Germinal center (tissue), 1 donor: ENCODE measurements at places on chromosomes 3 and 15.

DNA sequence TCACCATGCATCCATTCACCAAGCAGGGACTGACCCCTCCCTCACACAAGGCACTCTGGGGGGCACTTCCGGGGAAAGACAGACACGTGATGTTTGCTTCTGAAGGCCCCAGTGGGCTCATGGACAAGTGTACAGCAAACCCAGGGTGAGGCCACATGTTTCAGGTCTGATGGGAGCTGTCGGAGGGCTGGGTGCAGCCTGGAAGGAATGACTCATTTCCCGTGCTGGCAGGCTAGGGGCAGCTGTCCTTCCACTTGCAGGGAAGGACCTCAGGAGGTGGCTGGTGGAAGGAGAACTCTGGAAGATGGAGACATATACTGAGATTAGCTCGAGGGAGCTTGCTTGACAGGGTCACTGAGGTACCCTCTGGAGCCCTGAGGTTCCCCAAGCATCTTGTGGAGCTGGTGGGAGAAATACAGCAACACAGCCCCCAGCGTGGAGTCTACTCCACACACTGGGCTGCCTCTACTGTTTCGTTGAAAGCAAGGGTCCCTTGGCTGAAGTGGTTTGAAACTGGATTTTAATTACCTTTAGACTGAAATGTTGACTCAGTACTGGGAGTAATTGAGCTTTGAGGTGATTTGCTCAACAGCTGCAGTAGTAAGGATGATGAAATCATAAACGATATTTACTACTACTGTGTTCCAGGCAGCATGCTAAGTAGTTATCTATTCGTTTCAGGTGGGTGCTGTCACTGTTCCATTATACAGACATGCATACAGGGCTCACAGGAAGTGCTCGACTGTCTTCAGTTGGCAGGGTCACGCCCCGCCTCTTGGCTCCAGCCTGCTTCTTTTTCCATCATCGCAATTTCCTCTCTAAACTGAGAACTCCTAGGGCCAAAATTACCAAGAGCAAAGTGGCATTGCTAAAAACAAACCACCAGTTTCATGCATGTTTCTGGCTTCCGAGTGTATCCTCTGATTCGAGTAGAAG is 230.4 kb downstream of the ADAMTS17 start:
- no peak for DNase-seq

GRCh38 chr3:24483873-24484272 is 10.8 kb downstream of the THRB start:
- no peak for DNase-seq

- DNase-seq, result no peak
These were observed 219.3 kb downstream of the ZBBX start for GRCh38 chr3:167160781-167161180.

- no peak for DNase-seq
These were observed 31.6 kb upstream of the STAG1 start for GRCh38 chr3:136783708-136784191.

- no peak for DNase-seq
These were observed 106.6 kb downstream of the MYH15 start for GRCh38 chr3:108403686-108404345.

GRCh38 chr3:107619549-107619948 is 96.8 kb downstream of the BBX start:
- DNase-seq, result no peak
